ENCODE measurements at places on chromosomes 16 and 17. TPM values are rescaled to one million over a fixed set of nuclear protein-coding genes. Genes with fewer than 3 reads are reported as not detected.

TPSG1 gene
- polyA plus RNA-seq = not detected

GRCh38 chr17:36152639-36153120, 23.8 kb downstream of the TBC1D3B start:
- no peak for DNase-seq

SRL gene
- 0.05 TPM for polyA plus RNA-seq

DNA sequence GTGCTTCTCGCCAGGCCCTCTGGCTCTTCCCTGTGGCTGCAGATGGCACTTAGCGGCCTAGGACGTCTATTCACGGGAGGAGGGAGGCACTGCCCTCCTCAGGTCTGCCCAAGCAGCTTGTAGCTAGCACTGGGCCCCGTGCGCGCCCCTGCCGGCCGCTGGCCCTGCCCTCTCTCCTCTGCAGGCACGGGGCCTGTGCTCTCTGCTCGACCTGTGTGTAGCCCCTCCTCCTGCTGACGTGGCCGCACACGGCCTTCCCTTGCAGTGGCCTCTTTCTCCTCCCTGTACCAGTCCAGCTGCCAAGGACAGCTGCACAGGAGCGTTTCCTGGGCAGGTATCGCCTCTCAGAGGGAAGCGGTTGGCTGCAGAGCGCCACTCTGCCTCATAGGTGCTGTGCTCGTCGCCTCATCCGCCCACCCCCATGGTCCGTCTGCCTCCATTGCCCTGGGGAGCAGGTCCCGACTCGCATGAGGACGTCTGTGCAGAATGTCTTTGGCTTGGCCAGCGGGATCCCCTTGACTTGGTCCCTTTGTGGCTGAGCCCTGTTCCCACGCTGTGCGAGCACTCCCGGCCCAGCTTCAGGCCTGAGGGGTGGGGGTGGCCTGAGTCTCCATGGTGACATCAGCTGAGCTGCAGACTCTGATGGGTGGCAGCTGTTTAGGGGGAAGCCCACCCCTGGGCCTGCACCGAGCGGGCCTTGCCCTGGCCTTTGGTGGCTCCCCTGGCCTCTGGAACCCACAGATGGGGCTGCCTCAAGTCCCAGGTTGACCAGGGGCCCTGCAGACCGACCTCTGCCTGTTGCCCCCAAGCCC, 34.6 kb downstream of the TSC2 start:
- no peak for DNase-seq

GRCh38 chr16:67683767-67684166, 17.2 kb downstream of the C16orf86 start:
- DNase-seq = no peak

RAP1GAP2 gene
- polyA plus RNA-seq = 10.0 TPM

CCL5 gene
- polyA plus RNA-seq = 0.29 TPM

GRCh38 chr17:68768804-68769203, 167.6 kb upstream of the FAM20A start:
- no peak for DNase-seq

TVP23B gene
- polyA plus RNA-seq = 45.1 TPM

DNA sequence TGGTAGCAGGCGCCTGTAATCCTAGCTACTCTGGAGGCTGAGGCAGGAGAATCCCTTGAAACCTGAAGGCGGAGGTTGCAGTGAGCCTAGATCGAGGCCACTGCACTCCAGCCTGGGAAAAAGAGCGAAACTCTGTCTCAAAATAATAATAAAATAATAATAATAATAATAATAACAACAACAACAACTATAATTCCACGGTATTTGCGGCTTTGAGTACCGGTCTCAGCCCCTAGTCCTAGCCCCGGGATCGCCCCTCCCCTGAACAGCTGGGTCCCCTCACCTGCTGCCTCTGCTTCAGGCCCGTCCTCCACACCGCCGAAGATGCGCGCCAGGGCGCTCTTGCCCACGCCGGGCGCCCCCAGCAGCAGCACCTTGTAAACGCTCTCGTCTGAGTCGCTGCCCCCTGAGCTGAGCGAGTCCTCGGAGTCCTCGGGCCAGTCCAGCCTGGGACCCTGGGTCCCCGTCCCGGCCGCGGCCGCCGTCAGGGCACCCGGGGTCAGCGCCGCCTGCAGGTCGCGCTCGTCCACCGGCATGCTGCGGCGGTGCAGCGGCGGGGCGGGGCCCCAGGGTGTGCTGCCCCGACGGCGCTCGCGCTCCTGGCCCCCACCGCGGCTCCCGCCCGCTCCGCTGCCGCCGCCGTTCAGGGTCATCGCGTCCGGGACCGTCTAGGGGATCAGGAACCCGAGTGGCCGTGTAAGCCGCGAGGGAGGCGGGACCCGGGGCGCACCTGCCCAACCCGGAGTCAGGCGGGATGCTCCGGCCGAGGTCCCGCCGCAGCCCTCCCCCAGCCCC, 611 bp downstream of the RRAD start:
- no peak for DNase-seq

SPIRE2 gene
- 37.5 TPM for polyA plus RNA-seq

ITGAD gene
- not detected for polyA plus RNA-seq

TGFB1I1 gene
- 2.9 TPM for polyA plus RNA-seq

DNA sequence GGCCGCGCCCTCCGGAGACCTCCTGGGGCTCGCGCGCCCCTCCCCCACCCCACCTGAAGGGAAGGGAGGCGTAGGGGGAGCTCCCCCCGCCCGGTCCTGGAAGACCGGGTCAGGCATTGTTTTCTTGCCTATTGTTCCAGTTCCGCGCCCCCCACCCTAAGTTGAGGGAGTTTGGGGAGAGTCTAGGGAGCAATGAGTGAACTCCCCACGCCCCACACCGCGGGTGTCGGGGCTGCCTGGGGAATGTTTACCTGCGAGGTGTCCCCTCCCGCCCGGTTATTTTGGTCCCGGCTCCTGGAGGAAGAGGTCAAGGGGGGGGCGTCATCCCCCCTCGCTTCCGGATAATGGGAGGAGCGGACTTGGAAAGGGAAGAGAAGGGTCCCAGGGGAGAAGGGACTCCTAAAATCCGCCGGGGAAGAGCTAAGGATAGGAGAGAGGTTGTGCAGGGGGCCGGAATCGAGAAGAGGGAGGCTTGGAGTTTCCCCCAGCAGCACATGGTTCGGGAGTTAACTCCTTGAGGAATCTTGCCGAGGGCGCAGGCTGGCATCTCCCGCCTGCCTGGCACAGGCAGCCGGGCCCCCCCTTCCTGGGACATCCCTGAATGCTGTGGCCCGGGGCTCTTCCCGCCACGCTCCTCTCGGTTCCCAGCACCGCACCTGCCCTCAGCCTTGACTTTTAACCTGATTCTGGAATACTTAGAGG, 881 bp downstream of the MLLT6 start:
- DNase-seq = peak; percentile 63

DNA sequence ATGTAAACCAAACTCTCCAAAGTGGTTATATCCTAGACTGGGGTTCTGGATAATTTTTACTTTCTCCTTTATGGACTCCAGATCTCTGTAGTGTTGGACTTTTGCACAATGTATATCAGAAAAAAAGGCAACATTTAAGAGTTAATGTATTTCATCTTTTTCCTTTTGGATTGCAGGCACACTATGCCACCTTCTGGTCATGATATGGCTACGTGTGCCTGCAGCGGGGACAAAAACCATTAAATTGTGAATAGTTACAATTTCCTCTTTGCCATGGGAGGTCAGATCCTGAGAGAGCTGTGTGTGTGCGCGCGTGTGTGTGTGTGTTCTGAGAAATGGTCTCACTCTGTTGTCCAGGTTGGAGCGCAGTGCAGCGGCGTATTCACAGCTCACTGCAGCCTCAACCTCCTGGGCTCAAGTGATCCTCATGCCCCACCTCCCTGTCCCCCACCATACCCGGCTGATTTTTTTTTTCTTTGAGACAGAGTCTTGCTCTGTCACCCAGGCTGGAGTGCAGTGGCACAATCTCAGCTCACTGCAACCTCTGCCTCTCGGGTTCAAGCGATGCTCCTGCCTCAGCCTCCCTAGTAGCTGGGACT, 4.3 kb upstream of the SGF29 start:
- DNase-seq = peak; percentile 65

PDILT gene
- 0.12 TPM for polyA plus RNA-seq

- no peak for DNase-seq
Observed at GRCh38 chr17:34391241-34391640, 28.2 kb upstream of the CCL1 start.

MPO gene
- not detected for polyA plus RNA-seq

DNA sequence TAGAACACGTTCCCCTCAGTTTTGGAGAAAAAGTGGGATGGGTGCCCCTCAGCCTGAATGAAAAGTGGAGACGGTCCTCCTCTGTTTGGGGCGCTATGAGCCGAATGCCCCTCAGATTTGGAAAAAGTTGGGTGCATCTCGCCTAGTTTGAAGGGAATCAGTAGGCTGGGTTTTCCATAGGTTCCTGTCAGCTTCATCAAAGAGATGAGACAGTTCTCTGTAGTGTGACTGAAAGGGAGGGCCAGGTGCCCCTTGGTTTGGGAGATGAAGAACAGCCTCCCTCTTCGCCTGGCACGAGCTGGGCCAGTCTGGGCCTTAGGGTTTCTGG, 742 bp upstream of the SLC9A5 start:
- no peak for DNase-seq

DNA sequence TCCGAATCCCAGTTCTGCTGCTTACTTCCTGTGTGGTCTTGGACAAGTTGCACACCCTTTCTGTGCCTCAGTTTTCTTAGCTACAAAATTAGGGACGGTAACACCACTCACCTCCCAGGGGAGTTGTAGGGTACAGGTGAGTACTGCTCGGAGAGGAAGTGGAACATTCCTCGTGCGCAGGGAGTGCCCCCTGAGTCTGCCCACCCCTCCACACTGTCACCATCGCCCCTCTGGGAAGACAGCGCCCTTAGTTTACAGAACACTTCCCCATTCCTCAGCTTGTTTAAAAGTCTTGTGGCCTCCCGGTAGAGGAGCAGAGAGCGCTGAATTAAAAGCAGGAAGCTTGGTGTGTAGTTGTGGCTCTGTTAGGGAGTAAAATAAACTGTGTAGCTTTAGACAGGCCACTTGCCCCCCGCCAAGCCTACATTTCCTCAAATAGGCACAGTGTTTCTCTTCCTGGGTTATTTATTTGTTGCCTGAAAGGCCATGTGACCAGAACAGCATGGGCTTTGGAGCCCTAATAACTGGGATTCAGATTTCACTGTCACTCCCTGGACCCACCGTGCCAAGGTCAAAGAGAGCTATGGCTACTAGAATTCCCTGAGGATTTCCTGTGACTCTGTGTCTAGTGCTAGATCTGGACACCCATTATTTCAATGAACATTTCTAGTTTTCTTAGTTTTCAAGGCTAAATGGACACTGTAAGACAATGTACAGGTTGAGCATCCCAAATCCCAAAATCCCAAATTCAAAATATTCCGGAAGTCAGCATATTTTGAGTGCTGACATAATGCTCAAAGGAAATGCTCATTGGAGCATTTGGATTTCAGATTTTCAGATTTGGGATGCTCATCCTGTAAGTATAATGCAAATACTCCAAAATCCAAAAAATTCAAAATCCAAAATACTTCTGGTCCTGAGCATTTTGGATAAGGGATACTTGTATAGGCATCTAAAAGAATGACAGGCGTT, 372.5 kb downstream of the SNX29 start:
- peak; percentile 23 for DNase-seq

DNA sequence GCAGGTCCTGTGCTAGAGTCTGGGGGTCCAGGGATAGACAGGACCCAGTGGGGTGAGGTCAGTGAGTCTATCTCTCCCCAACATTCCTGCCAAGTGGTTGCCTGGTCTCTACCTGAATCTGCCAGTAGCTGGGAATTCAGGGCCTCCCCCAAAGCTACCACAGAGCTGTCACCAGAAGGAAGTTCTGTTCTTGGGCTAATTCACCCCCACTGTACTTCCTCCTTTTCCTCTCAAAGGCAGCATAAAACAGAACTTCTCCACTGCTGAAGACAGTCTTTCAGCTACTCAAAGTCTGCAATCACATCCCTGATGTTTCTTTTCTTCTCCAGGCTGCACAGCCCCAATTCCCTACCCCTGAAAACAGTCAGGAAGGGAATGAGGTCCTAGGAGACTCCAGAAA, 8.7 kb downstream of the CAMTA2 start:
- no peak for DNase-seq

DNA sequence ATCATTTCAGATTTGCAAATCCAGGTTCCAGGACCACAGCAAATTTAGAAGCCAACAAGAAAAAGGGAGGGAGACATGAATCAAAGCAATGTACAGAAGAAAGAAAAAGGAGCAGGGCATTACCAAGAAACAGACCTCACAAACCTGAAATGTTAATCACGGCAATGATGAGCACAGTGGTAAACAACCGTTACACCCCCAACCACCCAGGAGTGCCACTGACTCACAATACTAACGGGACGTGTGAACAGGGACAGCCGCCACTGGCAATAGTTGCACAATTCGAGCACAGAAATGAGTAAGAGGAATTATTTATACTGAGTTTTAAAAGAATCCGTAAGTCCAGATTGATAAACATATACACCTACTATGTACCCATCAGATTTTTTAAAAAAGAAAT, 13.8 kb downstream of the USP22 start:
- DNase-seq = no peak

GRCh38 chr17:79741751-79742588, 11.2 kb downstream of the ENPP7 start:
- peak; percentile 67 for DNase-seq

TBC1D3 gene
- polyA plus RNA-seq = not detected

CSF3 gene
- 0.09 TPM for polyA plus RNA-seq

- DNase-seq = peak; percentile 55
Observed at GRCh38 chr17:40322358-40323315, 13.7 kb downstream of the RARA start.

- DNase-seq = no peak
Observed at GRCh38 chr16:27346819-27347218, 33.0 kb downstream of the IL4R start.

GRCh38 chr17:48442819-48443218, 12.8 kb upstream of the SKAP1 start:
- no peak for DNase-seq

- DNase-seq = no peak
Observed at GRCh38 chr16:87028481-87029320, 288.5 kb downstream of the C16orf95 start.

DNA sequence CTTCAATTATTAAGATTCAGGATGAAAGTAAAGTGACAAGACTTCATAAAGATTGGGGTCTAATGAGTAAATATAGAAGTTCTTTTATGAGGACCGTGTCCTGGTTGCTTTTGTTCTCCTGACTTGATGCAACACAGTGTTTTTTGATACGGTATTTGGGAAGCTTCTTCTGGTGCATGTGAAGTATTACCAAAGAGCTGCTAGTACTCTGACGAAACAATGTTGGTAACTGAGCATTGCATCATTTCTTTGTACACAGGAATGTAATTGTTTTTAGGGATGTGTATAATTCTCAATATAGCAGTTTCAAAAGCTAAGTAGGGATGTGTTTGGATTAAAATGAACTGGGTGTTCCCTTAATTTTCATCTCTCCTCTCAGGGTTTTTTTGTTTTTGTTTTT, 15.9 kb downstream of the KPNB1 start:
- no peak for DNase-seq

DNA sequence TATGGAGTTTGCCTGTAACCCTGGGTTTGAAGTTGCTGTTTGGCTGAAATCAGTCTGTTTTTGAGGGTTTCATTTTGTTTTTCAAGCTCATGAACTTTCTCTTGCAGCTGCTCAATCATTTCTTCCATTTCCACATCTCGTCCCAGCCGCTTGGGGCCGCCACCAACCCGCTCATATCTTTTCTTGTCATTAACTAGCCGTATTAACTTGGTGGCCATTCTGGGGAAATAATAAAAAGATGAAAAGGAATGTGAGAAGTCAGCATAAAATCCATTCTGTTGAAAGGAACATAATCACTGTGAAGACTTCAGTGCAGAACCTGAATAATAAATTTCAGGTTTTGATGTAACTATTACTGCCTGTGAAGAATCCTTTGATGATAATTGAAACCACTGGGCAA, 11.5 kb downstream of the RPGRIP1L start:
- DNase-seq = no peak

CDYL2 gene
- 0.07 TPM for polyA plus RNA-seq

Measured in HepG2 (cell line).